ENCODE measurements at places on chromosomes 11 and 22. TPM values are rescaled to one million over a fixed set of nuclear protein-coding genes. Genes with fewer than 3 reads are reported as not detected.
A peak's percentile ranks its signal among the peaks of the same experiment; 100 is the strongest.

DNA sequence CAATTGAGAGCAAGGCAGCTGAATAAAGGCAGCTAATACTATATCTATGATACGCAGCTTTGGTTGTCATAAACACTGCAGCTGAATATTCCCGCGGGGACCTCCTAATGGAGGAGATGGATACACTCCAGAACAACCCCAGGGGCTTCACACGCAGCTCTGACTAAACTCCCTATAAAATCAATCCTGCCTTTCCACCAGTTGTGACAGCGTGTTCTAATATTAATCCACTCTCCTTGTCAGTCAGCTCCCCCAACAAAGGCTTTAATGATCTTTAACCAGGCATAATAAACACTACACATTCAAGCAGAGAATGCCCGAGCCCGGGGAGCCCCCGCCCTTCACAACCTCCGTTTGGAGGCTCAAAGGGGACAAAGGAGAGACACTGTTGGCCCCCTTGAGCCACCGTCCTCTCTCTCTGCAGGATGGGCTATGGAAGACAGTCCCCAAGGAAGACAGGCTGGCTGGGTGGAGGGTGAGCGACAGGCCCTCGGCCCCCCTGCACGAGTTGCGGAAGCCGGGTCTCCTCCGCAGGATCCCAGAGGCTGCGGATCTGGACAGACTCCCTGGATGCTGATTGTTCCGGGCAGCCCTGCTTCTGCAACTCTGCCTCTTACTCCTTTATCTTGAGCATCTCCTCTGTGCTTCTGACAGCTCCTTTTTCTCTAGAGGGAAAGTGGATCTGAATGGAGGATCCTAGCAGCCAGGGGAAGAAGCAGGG, 565.2 kb downstream of the BUD13 start:
- no peak for DNase-seq

DNA sequence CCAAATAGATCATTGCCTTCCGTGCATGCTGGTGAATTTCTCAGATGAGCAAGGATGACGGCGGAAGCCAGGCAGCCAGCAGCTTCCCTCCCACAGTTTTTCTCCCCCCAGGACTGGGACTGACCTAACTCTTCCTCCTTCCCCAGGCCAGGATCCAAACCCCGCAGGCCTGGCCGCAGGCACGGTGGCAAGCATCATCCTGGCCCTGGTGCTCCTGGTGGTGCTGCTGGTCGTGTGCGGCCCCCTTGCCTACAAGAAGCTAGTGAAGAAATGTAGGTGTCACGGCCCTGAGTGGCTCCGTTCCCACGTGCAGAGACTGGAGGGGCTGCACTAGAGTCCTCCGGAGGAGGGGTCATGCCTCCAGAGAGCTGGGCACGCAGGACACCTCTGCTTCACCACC, 20.5 kb downstream of the CD5 start:
- no peak for DNase-seq

DNA sequence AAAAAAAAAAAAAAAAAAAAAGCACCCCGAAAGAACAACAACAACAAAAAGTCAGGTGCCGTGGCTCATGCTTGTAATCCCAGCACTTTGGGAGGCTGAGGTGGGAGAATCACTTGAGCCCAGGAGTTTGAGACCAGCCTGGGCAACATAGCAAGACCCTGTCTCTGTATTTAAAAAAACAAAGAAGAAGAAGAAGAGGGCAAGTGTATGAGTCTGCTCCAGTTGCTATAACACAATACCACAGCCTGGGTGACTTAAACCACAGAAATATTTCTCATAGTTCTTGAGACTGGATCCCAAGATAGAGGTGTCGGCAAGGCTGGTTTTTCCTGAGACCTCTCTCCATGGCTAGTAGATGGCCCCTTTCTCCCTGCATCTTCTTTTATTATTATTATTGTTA, 12.4 kb downstream of the CRYBA4 start:
- no peak for DNase-seq

DNA sequence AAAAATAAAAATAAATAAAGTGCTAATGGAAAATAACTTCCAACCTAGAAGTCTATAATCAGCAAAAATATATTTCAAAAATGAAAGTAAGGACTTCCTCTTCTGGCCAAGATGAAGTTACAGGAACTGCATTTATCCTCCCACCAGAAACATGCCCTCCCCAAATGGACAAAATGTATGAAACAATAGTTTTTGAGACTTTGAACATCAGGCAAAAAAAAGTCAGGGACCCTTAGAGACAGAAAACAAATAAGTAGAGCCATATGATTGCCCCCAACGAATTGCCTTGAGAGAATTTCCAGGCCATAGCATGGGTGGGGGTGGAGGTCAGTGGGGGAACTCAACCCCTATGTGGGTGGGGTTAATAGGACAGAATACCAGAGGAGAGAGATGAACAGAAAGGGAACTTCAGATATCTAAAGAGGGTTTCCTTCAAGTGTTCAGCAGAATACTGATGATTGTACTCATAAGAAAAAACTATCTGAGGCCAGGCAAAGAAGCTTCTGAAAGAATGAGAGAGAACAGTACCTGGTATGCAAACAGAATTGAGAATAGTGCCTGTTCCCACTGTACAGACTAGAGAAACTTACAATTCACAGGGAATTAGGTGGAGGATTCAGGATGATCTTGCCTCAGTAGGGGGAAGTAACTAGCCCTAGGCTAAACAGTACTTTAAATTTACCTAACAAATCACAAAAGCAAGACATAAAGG, 26.6 kb upstream of the IL10RA start:
- DNase-seq: peak; percentile 28

- DNase-seq: no peak
Measured at GRCh38 chr11:123125169-123125568, 63.2 kb upstream of the HSPA8 start.

DNA sequence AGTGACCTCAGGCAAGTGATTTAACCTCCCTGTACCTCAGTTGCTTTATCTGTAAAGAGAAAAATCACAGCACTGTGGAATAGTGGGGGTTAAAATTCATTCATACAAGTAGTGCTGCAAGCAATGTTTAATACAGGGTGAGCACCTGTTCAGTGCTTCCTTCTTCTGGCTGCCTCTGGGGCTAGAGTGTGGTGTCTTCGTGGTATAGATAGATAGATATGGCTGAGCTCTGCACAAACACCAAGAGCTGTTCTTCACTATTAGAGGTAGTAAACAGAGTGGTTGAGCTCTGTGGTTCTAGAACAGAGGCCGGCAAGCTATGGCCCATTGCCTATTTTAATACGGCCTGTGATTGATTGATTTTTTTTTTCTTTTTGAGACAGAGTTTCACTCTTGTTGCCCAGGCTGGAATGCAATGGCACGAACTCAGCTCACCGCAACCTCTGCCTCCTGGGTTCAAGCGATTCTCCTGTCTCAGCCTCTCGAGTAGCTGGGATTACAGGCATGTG, 32.9 kb downstream of the LIMK2 start:
- peak; percentile 37 for DNase-seq

DNA sequence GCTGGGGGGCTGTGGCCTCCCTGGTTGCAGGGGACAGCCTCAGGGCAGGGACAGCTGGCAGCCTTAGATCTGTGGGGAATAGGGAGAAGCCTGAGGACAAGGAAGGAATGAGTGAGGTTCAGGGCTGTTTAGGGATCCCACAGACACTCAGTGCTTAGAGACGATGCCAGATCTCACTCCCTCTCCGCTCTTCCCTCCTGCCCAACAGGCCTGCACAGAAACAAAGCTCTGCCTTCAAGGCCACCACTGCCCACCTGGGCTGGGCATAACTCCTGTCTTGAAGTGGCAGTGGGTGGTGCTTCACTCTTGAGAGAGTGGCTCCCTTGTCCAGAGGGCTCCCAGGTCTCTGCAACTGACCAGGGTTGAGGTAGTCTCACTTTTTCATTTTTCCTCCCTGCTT, 13.1 kb upstream of the CENATAC start:
- no peak for DNase-seq

DNA sequence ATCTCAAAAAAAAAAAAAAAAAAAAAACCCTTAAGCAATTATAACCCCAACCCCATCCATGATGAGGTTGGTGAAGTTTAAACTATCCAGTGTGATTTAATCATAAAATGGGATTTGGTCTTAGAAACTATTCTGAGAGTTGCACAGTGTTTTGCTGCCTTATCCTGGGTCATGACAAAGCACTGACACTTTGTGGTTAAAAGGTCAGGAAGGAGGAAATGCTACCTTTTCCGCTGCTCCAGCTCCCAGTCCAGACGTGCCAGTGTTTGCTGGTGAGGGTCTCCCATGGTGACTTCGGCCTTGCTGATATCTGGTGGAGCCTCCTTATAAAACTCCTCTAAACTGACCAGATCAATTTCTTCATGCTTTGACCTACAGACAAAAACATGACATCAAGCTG, 14.5 kb downstream of the THOC5 start:
- no peak for DNase-seq

- DNase-seq: peak; percentile 43
Measured at GRCh38 chr11:68025047-68025446, 5.4 kb upstream of the NDUFS8 start.

- DNase-seq: no peak
Measured at GRCh38 chr22:19522190-19522880, 1.9 kb downstream of the CLDN5 start.

- DNase-seq: no peak
Measured at GRCh38 chr22:29944339-29944738, 61.4 kb downstream of the MTMR3 start.

DNA sequence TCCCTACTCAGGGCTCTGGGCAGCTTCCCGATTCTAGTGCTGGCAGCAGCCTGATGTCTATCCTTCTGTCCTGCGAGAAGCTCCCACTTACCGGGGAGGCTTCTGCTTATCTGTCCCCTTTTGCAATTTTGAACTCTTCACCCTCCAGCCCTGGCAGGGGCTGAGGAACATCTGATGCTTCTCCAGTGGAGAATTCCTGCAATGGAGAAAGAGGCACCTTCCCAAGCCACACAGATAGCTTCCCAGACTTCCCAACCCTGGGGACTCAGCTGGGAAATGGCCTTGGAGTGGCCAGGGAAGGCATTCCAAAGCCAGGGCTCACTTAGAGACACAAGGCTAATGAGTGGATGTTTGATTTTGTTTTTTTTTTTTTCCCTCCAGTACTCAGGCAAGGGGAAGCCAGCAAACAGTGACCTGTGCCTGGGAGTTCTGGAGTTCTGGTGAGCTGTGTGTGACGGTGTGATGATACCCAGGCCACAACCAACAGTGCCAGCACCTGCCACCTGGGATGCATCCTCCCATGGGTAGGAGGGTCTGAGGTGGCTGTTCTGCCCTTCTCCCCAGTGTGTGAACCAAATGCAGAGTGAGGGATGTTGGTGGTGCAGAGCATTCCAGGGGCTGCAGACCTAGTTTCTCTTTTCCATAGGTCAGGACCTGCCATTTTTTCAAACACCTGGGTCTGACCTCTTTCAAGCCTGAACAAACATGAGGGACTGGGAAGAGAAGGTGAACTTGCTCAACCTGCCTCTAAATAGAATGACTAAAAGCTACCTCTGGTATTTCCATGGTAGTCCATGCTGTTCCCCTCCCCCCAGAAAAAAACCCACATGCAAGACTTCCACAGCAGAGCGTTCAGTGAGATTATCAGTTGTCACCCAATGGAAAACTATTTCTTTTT, 95.1 kb downstream of the CCDC81 start:
- no peak for DNase-seq

GRCh38 chr11:35619855-35620640, 1.8 kb downstream of the FJX1 start:
- DNase-seq: no peak

DNA sequence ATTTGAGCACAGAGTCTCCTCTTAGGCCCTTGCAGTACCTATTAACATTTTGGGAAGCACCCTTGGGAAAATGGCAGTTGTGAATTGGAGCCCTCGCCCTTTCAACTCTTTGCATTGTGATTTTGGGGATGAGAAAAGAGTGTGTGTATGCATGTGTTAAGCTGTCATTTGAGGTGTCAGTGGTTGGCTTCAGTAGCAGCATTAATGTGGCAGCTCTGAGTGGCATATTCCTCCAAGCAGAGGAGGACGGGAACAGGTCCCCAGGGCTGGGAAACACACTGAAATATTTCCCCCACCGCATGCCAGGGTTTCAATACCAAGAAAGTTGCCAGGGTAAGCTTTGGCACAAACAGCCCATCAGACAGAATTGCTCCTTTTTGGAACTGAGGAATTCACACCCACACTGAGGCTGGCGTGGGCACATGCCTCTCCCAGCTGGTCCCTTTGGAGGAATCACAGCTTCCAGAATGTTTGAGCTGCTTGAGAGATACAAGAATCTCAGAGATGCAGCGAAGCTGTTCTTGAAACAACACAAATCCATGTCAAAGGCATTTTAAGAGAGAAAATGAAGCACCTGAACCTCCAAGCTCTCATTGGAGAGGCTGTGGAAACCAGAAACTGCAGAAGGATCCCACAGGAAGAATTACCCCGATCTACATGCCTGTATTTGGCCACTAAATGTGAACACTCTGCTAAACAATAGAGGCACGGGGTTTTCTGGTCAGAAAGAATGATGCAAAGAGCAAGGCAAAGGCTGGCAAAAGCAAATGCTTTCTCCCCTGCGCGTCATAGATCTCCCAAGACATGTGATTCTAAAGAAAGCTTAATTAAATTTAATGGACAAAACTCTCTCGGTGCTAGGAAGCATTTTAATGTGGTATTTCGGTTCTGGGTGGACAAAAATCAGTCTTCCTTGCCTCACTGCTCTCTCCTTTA, 67.2 kb upstream of the RCN1 start:
- no peak for DNase-seq

DNA sequence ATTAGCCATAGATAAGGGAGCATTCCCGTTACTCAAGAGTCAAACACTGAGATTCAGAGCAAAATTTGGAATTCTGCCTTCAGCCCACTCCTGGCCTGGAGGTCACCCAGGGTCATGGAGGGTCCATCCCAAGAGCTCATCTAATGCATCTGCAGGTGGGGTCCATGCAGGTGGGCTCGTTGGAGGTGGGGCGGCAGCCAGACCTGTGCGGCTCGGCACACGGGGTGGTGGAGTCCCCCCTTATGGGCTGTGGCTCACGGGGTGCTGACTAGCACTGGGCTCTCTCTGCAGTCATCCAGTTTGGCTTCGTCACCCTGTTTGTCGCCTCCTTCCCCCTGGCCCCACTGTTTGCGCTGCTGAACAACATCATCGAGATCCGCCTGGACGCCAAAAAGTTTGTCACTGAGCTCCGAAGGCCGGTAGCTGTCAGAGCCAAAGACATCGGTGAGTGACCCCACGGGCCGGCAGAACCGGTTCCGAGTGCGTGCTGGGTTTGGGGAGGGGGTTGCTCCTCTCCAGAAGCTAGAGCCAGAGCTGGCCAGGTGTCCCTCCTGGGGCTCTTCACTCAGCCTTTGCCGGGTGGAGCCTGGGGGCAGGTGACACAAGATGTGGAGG, 32.4 kb upstream of the FADD start:
- no peak for DNase-seq

- DNase-seq: no peak
Measured at GRCh38 chr11:120032766-120033390, 105.0 kb downstream of the TRIM29 start.

DNA sequence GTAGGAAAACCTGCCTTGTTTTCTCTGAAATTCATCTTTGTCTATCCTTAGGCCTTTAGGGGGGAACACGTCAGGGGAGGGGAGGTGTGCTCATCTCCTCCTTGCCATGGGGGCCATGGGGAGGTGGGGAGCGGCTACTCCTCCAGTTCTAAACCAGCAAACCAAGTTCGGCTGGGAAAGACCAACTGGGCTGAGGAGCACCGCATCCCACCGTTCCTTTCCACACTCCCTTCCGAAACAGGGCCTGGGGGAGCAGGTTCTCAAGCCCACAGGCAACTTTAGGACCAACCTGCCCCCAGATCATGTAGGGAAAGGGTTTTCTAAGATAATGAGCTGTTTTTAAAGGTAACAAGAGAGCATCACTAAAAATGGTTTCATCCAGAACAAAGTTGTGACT, 77.5 kb upstream of the PITPNB start:
- DNase-seq: no peak

The CHRNA10 gene
- 1.4 TPM for total RNA-seq

The SCGB1D2 gene
- total RNA-seq: not detected

The NPAS4 gene
- not detected for total RNA-seq

The ARHGAP32 gene
- 1.1 TPM for total RNA-seq

The OR56B4 gene
- not detected for total RNA-seq

The MDK gene
- 6.1 TPM for total RNA-seq

The UEVLD gene
- total RNA-seq: 5.9 TPM

All from CD4-positive, CD25-positive, alpha-beta regulatory T cell (primary cell).